ENCODE measurements at places on chromosomes 6 and 20. TPM values are rescaled to one million over a fixed set of nuclear protein-coding genes. Genes with fewer than 3 reads are reported as not detected.

Gene NKAIN4
- not detected for total RNA-seq

Gene CLIC5
- 157 TPM for total RNA-seq

Gene OVOL2
- 13.0 TPM for total RNA-seq

Gene CST7
- total RNA-seq: 17.1 TPM

Gene NEURL2
- total RNA-seq: 4.4 TPM

Gene CABLES2
- total RNA-seq: 2.2 TPM

Gene TBX18
- total RNA-seq: 0.20 TPM

Gene RPS10
- total RNA-seq: 383 TPM

Gene TRIM15
- not detected for total RNA-seq

Gene SEMG2
- total RNA-seq: not detected

Gene PRR18
- not detected for total RNA-seq

Gene SLC22A16
- total RNA-seq: 0.20 TPM

Gene TCF21
- total RNA-seq: 13.8 TPM

Gene SLC18B1
- 5.2 TPM for total RNA-seq
